Endothelial cell of umbilical vein (primary cell): ENCODE measurements at places on chromosomes 16 and 17. TPM values are rescaled to one million over a fixed set of nuclear protein-coding genes. Genes with fewer than 3 reads are reported as not detected.

DNA sequence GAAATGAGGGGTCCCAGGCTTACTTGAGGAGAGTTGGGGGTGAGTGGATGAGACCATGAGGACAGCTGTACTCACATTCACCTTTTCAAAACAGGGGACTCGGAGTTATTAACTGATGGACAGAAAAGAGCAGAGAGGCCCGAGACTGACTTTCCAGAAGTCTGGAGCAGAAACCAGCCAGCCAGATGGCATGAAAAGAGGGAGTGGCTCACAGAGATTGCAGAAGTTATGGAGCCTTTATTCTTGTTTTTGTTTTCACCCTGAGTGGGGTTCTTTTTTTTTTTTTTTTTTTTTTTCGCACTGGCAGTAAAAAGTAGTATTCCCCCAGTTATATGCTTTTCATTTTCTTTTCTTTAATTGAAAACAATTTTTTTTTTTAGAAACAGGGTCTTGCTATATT lies 18.9 kb downstream of the TVP23A start:
- no peak for DNase-seq

- no peak for DNase-seq
Observed at GRCh38 chr16:27600381-27600780, 50.4 kb downstream of the KATNIP start.

DNA sequence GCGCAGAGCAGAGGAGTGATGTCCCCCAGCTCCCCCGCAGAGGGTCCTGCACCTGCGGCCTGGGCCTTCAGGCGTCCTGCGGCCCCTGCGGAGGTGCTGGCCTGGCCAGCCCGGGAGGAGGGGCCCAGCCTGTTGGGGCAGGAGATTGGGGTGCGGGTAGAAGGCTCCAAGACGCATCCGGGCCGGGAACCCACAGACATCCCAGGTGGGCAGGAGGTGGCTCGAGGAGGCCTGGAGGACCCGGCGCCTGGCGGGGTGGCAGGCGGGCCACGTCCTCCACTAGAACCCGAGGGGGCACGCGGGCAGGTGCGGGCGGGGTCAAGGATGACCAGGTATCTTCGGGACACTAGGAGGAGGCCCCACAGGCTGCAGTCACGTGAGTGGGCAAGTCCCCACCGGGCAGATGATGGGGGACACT lies 647 bp upstream of the SECTM1 start:
- no peak for DNase-seq

DNA sequence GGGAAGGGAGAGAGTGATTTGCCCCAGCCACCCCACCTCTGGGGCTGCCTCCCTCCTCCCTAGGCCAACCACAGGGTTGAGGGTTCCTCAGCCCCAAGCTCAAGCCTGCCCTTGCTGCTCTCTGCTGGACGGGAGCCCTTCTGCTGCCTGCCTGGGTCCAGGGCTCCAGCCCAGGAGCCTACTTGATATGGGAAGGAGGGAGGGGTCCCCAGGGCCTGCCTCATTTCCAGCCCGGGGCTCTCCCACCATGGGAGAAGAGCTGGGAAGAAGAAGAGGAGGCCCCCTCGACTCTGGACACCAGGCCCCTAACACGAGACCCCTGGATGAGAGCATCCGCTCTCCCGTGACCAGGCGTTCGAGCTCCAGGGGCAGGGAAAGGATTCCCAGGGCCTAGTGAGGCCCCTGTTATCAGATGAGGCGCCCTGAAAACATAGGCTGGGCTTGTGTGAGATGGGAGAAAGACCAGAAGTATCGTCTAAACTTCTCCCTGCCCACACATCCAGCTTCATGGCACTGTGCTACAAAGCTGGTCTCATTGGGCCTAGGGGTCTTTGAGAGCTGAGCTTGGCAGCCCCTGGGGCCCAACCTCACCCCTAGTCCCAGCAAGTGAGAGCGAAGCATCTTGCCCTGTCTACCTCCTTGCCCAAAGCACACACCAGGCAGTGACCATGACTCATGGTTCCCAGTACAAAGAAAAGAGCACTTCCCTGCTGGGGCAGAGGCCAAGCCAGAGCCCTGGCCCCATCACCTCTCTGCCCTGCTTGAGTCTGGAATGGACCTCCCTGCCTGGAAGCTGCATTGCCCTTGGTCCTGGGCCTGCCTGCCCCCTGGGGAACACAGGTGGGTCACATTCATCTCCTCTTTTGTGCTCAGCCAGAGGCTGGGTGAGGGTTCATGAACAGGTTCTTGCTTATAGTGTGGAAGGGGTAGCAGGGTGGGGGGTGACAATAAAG lies 987 bp downstream of the SLC16A5 start:
- DNase-seq: peak; percentile 69

- no peak for DNase-seq
Observed at GRCh38 chr16:55453909-55454308, 25.1 kb upstream of the MMP2 start.

- no peak for DNase-seq
Observed at GRCh38 chr17:70763018-70763417, 593.7 kb downstream of the KCNJ2 start.

DNA sequence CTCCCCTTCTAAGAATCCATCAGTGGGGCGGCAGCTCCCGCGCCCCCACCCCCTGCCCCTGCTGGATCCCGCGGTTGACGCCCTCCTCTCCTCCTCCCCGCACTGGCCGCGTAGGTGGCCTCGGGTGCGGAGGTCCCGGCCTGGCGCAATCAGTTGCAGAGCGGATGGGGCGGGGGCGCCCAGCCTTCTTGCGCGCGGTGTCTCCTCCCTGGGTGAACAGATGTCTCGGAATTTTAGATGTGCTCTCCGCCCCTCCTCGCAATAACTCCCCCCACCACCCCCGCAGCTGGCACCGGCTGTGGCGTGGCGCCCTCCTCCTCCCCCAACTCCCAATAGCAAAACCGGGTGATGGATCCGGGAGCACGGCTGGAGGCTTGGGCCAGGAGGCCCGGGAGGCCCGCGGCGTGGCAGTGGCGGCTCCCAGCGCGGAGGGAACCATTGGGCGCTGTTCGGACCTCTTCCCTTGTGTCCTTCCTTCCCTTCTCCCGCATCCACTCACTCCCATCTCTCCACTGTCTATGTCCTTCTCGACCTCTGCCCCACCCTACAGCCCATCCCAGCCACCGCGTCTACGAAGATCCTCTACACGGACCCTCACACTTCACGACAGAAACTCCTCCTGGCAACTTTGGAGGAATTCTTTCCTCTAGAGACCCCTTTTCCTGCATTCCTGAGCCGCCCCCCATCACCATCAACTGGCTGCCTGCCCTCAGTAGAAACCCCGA lies 11.0 kb downstream of the NEUROD2 start:
- DNase-seq: no peak

Gene RNF112
- 0.11 TPM in 1 of 2 replicates, not detected in the other for total RNA-seq
